GDM1 (cell line): ENCODE measurements at places on chromosomes 5 and 9.

DNA sequence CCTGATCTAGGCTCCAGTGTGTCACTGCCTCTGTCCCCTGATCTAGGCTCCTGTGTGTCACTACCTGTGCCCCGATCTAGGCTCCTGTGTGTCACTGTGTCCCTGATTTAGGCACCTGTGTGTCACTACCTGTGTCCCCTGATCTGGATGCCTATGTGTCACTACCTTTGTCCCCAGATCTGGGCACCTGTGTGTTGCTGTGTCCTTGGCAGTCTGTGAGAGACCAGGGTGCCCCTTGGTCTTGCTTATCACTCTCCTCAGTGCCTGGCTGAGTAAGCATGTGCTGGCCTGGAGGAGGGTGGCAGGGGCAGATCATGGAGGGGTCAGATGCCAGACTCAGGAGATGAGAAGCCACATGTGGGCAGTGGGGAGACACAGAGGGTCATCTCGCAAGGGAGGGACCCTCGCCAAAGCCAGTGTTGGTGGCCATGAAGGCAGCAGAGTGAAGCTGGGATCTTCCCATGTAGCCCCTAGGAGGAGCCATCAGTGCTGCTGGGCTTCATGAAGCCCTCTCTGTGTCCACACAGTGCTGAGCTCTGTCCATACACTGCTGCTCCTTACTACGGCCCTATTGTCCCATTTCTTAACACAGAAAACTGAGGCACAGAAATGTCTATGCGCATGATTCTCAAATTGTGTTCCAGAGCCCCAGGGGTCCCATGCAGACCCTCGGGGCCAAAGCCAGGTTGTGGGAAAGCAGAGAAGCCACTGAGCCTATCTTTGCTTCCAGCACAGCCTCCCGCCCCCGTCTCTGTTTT is 15.5 kb downstream of the OLFML2A start:
- DNase-seq = no peak

GRCh38 chr5:53464722-53465121 is 15.7 kb upstream of the FST start:
- no peak for DNase-seq

- peak; percentile 6 for DNase-seq
These were observed 21.7 kb downstream of the F2RL2 start for GRCh38 chr5:76601470-76601869.

DNA sequence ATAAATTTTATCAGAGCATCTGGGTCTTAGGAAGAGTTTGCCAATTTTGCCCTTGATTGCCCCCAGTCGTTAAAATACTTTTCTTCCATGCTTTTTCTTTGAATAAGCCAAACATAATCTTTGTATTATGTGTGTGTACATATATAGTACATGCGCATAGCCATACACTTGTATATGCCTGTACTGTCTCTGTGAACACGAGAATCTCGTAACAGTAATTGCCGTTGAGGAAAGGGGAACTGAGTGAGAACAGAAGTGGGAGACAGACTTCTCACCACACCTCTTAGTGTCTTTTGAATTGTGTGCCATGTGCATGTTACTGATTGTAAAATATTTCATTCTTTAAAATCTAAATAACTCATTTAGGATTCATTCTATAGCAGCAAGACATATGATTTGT is 79.6 kb upstream of the GRHPR start:
- DNase-seq = no peak

DNA sequence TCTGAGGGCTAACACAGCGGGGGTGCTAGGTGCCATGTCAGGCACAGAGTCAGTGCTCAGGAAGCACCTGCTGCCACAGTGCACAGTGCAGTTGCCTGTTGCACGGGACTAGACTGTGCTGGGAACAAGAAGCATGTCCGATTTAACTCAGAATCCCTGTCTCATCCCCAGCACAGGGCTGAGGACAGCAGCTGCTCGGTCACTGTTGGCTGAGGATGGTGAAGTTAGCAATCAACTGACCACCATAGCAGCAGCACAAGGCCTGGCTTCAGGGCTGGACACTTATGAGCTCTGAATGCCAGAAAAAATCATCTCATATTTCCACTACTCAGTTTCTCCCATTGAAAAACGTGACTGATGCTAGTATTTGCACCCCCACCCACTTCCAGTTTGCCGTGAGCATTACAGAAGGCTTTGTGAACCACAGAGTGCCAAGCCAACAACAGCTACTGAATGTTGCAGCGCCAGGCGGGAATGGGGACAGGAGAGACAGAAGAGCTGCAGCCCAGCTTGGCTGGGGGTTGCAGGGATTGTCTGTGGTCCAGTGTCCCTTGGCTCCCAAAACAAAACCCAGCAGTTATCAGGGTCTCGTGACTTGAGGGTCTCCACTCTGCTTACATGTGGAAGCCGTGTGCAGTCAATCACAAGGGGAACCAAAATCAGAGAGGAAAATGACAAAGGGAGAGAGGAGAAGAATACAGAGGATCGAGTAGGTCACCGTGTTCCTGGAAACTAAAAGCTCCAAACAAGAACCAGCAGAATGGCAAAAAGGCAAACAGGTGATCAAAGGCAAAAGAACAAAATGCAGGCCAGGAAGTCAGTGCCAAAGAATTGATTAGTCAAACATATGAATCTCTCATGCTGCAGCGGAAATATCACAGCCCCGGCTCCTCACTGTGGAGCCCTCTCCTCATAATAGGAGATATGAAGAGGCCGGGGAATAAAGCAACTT is 155.6 kb downstream of the CRB2 start:
- DNase-seq = no peak

- no peak for DNase-seq
These were observed 166.5 kb downstream of the LPAR1 start for GRCh38 chr9:110871736-110872135.

- no peak for DNase-seq
These were observed 772.7 kb downstream of the SEMA5A start for GRCh38 chr5:8773046-8773615.

DNA sequence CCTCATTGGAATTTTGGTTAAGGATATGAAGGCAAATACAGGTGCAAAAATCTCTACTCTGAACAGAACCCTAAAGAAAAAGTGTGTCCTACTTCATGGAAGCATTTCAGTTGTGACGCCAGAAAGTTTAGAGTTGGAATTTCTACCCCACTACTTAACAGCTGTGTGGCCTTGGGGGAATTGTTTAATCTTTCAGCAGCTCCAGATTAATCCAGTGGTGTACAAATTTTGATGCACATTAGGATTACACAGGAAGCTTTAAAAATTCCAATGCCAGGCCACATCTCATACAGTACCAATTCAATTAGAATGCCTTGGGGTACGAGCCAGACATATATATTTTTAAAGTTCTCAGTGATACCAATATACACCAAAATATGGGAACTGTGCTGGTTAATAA is 266.1 kb downstream of the EDIL3 start:
- no peak for DNase-seq

DNA sequence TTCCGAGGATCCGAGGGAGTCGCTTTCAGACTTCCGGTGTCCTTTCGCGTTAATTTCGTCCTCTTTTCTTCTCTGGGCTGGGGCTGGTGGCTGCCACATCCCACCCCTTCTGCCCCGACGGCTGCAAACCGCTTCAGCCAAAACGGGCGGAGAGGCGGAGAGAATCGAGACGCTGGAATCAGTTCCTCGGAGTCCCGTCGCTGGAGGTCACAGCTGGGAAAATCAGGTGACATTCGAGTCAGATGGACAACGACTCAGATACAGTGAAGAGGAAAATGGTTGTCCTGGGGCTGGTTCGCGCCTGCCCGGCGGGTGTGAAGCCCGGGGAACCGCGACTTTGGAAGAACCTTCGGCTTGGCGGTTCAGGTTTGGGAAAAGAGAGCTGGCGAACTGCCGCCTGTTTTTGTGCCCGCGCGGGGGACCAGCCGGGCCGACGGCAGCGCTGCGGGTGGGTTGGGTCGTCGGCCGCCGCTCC is 8.9 kb upstream of the NKX2-5 start:
- DNase-seq = no peak

GRCh38 chr9:126506361-126507317 is 107.1 kb upstream of the LMX1B start:
- DNase-seq = no peak

- no peak for DNase-seq
These were observed 16.0 kb upstream of the TEX48 start for GRCh38 chr9:114697951-114698351.

DNA sequence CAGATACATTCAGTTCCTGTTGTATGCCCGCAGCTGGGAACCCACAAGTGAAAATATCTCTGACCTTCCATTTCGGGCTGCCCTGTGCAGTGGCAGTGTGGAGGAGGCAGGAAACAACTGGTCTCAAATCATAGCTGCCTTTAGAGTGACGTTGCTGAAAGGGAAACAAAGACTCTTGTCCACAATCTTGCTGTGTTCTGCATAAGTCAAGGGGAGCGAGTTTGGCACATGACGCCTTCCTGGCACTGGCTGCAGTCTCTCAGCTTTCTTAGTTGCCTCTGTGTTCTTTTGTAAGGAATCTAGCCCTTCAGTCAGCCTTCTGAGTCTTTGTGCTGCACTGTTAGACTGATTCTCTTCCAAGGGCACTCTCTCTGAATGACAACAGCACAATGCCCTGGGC is 24.0 kb downstream of the ADAMTS16 start:
- DNase-seq = no peak

DNA sequence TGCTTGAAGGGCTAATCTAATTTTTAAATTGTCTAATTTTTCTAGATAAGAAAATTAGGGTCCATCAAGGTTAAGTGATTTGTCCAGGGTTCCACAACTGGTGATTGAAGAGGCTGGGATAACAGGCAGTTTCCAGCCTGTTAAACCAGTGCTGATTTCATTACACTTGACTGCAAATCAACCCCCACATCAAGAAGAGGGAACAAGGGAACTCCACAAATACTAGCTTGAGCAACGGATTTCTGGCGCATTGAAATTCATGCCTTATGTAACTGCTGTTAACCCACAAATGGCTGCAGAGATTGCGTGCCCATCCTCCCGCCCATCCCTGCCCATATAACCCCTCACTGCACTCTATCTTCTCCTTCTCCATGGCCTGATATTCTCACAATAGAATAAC is 10.0 kb downstream of the PLPPR1 start:
- no peak for DNase-seq

- no peak for DNase-seq
These were observed 41.3 kb upstream of the CEP72 start for GRCh38 chr5:570886-571285.

DNA sequence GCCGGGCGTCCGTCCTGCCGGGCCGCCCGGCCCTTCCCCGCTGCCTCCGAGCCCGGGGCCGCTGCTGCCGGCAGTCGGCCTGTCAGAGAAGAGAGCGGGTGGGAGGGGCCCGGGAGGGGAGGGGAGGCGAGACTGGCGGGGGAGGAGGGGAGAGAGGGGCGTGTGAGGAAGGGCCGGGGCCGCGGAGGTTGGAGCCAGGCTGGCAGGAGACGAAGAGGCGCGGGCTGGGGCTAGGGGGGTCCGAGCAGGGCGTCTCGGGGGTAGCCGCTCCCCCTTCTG is 570 bp downstream of the CREBRF start:
- no peak for DNase-seq

- no peak for DNase-seq
These were observed 500.1 kb upstream of the SGCD start for GRCh38 chr5:155826611-155827507.

DNA sequence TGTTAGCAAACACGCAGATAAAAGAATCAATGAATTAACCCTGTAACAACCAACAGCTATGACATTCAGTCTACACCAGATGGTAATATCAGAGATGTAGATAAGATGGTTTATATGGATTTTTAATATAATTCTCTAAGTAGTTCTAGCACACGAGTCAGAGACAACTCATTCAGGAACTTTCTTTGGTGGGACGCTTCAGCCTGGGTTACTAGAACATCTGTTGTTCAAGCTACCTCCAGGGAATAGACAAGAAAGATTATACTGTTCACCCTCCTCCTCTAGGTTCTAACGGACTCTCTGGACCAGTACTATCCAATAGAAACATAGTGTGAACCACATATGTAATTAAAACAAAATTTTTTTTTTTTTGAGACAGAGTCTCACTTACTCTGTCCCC is 73.8 kb downstream of the RAPGEF1 start:
- no peak for DNase-seq

- no peak for DNase-seq
These were observed 51.1 kb downstream of the STARD4 start for GRCh38 chr5:111461255-111461671.
